ENCODE measurements at places on chromosomes 6 and 20.

DNA sequence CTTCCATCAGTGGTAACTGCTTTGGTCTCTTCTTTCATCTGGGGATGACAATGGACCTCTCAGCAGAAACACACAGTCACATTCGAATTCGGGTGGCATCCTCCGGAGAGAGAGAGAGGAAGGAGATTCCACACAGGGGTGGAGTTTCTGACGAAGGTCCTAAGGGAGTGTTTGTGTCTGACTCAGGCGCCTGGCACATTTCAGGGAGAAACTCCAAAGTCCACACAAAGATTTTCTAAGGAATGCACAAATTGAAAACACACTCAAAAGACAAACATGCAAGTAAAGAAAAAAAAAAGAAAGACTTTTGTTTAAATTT, 6.1 kb downstream of the EDN1 start:
- DNase-seq, result no peak

DNA sequence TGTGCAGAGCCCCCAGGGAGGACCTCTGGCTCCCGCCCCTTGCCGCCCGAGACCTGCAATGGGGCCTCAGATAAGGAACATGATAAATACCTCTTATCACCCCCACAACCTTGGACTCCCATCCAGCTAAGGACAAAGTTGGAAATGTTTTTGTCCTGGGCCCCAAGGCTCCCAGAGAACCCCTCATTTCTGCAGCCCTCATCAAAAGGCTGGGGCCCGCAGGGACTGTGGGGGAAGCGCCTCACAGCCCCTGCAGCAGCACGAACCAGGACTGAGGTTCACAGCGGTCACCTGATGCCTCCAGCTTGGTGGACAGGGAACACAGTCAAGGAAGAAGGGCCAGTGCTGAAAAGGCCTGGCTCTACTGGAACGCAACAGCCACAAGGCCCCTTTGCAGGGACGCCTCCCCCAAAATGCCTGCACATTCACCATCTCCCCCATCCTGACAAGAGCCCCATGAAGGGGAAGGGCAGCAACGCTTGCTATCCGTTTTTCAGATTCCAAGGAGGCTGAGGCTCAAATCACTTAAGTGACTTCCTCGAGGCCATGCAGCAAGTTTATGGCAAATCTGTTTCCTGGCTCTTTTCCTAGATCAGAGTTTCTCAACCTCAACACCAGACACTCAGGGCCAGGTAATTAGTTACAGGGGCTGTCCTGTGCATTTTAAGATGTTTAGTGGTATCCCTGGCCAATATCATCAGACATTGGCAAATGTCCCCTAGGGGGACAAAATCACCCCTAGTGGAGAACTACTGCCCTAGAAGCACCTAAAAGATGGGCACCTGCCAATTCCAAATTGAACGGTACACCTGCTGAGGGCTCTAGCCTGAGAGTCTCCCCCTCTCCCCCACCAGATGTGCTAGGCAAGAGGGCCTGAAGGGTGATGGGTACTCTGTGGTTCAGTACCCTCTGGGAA, 10.6 kb downstream of the TFEB start:
- no peak for DNase-seq

DNA sequence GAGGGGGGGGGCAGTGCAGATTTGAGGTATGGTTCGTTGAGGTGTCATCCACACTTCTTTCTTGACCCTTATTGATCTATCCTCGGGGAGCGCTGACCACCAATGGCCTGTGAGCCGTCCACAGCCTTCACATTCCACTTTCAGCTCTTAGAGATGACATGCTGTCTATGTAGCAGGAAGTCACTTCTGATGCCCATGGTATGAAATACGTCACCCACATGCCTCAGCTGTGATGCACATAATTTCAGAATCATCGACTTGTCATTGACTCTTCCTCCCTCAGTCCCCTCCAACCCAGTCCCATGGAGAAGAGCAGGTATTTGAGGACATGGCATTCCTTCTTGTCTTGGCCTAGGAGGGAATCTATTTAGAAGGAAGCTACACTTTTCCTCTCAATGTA, 4.7 kb upstream of the ADGRF5 start:
- DNase-seq, result no peak

- no peak for DNase-seq
Observed at GRCh38 chr6:91304521-91304920, 717.6 kb upstream of the MAP3K7 start.

DNA sequence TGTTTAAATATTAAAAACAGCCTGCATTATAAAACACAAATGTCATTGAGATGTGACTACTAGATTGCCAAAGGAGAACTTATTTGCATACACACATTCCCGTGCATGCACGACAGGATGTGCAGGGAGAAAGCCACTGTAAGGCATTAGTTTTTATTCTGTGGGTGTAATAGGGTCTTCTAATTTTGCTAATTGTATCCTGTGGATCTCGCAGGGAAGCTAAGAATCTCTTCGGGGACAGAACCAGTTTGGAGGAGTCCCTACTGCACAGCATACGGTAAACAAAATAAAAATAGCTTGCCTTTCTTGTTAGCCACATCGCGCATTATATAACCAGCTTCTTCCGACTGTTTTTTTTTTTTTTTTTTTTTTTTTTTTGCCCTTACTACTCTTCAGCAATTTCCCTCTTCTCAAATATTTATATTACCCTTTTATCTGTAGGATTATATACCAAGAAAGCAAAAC, 2.0 kb downstream of the ATXN1 start:
- no peak for DNase-seq

- no peak for DNase-seq
Observed at GRCh38 chr20:61185181-61185580, 66.9 kb upstream of the CDH4 start.

GRCh38 chr6:148203281-148203925, 139.2 kb upstream of the SASH1 start:
- no peak for DNase-seq

- DNase-seq, result no peak
Observed at GRCh38 chr20:46358346-46359058, 47.9 kb downstream of the ELMO2 start.

DNA sequence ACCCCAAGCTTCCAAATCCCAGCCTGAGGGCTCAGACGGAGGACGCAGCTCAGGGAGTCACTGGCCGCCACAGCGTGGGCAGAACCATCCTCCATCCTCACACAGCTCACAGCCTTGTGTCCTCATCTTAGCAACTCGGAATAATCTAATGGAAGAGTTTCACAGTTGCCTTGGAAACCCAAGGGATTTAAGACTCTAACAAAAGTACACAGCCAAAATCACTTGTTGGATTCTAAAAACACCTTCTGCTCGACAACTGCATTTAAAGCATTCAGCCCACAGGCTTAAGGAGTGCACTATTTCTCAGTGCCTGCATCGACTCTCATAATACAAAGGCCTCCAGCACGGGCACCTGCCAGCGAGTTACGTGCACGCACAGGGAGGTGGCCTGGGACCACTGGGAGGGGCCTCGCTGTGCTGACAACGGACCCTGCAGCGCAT, 45.4 kb downstream of the ZBTB46 start:
- DNase-seq, result no peak

DNA sequence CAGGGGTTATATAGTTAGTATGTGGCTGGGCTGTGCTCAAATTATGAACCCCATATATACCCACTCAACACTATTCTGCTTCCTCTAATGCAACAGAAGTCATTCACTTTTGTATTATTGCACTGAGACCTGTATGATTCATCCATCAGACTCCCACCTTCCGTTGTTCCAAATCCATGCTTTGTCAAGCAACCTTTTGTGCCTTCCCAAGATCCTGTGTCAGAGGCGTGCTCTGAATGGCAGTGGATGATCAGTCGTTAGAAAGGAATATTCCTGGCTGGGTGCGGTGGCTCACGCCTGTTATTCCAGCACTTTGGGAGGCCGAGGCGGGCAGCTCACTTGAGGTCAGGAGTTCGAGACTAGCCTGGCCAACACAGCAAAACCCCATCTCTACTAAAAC, 103.2 kb downstream of the SH3BGRL2 start:
- no peak for DNase-seq

DNA sequence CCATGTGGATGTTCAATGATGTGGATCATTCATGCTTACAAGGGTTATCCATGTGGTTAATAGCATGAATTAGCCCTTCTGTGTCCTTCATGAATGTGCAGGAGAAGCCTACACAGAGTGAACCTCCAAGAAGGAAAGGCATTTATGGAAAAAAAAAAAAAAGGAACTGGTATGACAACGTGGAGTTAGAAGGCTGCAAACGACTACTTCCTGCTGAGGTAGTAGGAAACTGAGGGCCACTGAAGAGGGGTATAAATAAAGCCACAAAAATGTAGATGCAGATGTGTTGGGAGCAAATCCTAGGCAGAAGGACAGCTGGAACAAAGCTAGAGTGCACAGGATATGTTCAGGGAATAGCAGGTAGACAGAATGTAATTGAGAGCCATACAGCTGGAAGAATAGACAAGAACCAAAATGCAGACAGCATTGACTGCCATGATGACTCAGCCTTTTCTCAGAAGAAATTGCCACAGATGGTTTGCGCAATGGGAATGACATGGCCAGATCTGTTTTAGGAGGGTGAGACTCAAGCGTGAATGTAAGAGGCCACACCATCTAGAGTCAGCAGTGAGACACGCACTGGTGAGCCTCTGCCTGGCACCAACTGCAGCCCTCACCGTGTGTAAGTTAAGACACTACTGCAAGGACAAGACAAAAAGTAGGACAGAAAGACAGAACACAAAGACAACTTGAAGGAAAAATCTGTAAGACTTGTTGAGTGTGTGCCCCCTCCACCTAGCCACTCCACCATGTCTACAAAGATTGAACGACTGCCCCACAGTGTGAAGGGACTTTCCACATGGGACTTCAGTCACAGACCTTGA, 79.8 kb downstream of the KIF13A start:
- no peak for DNase-seq

DNA sequence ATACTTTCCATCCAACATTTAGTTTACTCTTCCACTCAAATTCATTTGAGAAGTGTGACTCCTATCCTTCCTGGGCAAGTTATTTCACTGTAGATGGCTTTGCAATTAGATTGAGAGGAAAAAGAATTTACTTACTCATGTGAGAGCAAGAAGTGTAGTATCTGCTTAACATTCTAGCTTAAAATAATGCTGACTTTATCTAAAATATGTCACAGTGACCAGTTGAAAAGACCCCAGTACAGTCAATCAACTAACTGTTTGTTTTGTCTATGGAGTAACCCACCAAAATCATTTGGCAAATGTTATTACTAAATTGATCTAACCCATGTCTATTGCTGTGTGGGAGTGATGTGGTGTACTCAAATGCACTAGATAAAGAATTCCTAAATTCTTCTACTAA, 8.9 kb upstream of the TCF21 start:
- no peak for DNase-seq

DNA sequence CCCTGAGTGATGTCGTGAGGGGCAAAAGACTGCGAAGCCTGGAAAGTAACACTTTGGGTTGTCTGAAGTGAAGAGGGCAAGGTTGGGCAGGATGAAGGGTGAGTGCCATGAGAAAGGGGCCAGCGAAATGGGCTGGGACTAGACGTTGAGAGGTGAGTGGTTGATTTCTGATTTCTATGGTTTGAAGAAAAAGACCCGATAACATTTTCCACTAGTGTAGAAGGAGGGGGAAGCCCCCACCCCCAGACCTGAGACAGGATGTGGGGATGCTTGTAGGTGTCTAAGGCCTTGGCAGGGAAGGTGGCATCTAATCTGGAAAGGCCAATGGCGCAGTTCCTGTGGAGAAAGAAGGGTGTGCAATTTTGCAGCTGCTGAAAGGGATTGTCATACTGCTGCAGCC, 25.3 kb upstream of the KIF3B start:
- DNase-seq, result no peak

- DNase-seq, result peak; percentile 49
Observed at GRCh38 chr6:157258878-157259277, 64.4 kb downstream of the TMEM242 start.

DNA sequence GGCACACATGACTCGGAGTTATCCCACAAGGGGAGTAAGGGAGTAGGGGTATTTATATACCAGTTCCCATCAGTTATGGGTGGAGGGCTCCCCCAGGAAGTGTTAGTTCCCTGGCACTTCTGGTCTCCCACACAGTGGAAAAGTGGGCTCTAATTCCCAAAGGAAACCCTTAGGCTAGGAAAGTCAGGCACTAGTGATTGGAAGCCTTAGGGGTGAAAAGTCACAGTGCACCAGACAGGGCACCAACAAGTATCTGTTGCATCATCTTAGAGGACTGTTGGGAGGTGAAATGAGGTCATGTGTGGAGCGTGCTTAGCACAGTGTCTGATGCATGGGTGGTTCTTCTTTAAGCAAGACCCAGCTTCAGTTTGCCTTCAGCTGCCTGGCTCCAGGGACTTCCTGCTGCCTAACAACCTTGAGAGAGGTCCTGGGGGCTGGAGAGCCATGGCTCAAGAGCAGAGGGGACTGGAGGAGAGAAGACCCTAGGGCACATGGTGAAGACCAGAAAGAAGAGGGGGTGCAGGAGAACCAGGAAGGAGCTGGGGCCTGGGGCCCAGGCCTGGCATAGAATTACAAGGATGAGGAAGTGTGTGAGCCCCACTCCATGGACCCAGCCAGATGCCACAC, 7.5 kb upstream of the FOXP4 start:
- DNase-seq, result no peak

GRCh38 chr6:44122801-44123200, 4.5 kb downstream of the MRPL14 start:
- DNase-seq, result peak; percentile 53

- DNase-seq, result no peak
Observed at GRCh38 chr6:77143659-77144447, 319.4 kb downstream of the HTR1B start.

- no peak for DNase-seq
Observed at GRCh38 chr20:50527068-50527605, 17.0 kb downstream of the PTPN1 start.

- DNase-seq, result no peak
Observed at GRCh38 chr6:108235127-108235526, 25.7 kb downstream of the SNX3 start.

GRCh38 chr20:43948455-43948854, 33.8 kb downstream of the TOX2 start:
- DNase-seq, result no peak

- DNase-seq, result no peak
Observed at GRCh38 chr6:161626132-161626676, 352.3 kb upstream of the AGPAT4 start.

- DNase-seq, result no peak
Observed at GRCh38 chr6:51598171-51598570, 489.2 kb downstream of the PKHD1 start.

GRCh38 chr20:1810572-1810925, 84.7 kb upstream of the SIRPA start:
- no peak for DNase-seq

- no peak for DNase-seq
Observed at GRCh38 chr6:111057074-111057752, 30.1 kb upstream of the SLC16A10 start.

GRCh38 chr6:11607383-11607782, 69.8 kb downstream of the TMEM170B start:
- DNase-seq, result no peak

- no peak for DNase-seq
Observed at GRCh38 chr20:58554541-58554940, 39.3 kb upstream of the APCDD1L start.

GRCh38 chr6:33757906-33758305, 11.2 kb upstream of the IP6K3 start:
- DNase-seq, result no peak

DNA sequence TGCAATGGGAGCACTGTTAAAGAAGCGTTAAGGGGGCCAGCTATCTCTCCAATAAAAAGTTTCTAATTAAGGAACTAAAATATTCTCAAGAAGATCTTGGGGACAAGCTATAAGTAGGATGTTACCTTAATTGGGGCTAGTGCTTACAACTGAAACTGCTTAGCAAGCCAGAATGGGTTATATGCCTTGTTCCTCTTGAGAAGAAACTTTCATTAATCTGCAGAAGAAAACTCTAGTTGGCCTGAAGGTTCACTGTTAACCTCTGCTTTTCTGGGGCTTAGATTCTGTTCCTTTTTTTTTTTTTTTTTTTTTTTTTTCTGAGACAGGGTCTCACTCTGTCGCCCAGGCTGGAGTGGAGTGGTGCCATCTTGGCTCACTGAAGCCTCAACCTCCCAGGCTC, 82.2 kb downstream of the BACH2 start:
- DNase-seq, result no peak

Data from immature natural killer cell (primary cell).